ENCODE measurements at places on chromosomes 5 and 9. TPM values are rescaled to one million over a fixed set of nuclear protein-coding genes. Genes with fewer than 3 reads are reported as not detected.

GDNF gene
- total RNA-seq = 16.3 TPM

DIPK1B gene
- 18.3 TPM for total RNA-seq

- H3K4me3 ChIP-seq = no peak overlapping the region
- no peak for DNase-seq
- H3K4me1 ChIP-seq = peaks cover 10% of the 10 kb centered on the region
- peak overlapping the region; percentile 40 for H3K27ac ChIP-seq
These were observed 21.6 kb upstream of the GRPEL2 start for GRCh38 chr5:149323621-149324205.

DNA sequence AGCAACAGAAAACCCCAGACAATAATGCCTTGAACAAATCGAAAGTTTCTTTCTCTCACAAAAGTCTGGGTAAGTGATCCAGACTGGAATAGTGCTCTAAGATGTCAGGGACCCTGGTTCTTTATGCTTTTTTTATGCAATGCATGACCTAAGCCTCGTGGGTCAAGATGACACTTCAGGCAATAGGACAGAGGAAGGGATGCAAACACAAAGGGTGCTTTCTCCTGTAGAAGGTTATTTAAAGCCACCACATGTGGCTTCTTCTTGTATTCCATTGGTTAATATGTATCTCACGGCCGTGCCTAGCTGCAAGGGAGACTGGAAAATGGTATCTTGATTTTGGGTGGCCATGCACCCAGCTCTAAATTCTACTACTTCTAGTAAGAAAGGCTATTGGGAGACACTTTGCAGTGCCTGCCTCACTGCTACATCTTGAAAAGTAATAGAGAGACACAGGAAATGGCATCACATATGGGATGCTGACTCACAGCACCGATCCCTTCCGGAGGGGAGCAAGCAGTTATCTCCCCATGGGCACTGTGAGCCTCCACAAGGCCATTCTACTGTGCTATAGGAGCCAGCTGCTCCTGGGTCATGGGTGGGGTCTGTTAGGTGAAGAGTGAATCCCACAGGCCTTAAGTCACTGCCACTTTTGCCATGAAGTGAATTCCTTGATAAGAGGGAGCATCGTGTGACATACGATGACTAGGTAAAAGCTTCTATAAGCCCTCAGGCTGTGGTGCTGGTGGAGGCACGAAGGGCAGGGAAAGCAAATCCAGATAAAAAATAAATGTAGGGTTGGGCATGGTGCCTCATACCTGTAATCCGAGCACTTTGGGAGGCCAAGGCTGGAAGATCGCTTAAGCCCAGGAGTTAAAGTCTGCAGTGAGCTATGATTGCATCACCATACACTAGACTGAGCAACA lies 32.5 kb upstream of the RAB14 start:
- H3K36me3 ChIP-seq = no peaks in the 10 kb centered on the region
- H3K27ac ChIP-seq = no peak overlapping the region
- no peak for DNase-seq
- no peak overlapping the region for H3K4me3 ChIP-seq

- no peak for DNase-seq
- H3K27me3 ChIP-seq = no peaks in the 10 kb centered on the region
- peaks cover 64% of the 10 kb centered on the region for H3K36me3 ChIP-seq
- H3K27ac ChIP-seq = no peak overlapping the region
- H3K4me3 ChIP-seq = no peak overlapping the region
These were observed 15.3 kb downstream of the HSPA9 start for GRCh38 chr5:138559937-138560336.

GRCh38 chr5:4036861-4037260 lies 441.2 kb downstream of the IRX1 start:
- H3K36me3 ChIP-seq = no peaks in the 10 kb centered on the region
- no peak overlapping the region for H3K27ac ChIP-seq
- no peak overlapping the region for H3K4me3 ChIP-seq
- no peak for DNase-seq
- H3K27me3 ChIP-seq = no peaks in the 10 kb centered on the region
- no peaks in the 10 kb centered on the region for H3K4me1 ChIP-seq

DNA sequence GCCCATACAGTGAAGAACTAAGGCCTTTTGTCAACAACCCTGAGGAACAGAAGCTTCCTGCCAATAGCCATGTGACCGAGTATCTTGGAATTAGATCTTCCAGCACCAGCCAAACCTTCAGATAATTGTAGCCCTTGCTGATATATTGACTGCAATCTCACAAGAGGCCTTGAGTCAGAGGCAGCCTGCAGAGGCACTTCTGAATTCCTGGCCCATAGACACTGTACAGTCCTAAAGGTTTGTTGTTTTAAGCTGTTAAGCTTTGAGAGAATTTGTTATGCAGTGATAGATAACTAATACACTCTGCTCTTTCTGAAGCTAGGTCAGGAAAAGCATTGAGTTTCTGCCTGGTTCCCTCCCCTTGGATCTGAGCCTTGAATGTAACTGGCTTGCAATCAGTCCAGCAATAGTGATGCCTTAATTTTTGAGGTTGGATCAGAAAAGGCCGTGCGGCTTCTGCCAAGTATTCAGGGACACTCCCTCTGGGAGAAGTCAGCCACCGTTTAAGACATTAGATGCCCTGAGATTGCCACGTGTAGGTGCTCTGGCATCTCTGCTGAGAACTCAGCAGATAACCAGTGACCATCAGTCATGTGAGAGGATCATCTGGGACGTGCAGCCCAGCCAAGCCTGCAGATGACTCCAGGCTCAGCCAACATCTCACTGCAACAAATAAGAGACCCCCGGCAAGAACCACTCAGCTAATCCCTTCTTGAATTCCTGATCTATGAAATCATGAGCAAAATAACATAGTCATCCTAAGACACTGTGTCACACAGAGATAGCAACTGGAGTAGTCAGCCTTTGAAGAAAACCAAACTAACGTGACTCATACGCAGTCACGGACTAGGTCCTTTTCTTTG lies 126.8 kb upstream of the STC2 start:
- no peaks in the 10 kb centered on the region for H3K27me3 ChIP-seq
- DNase-seq = peak; percentile 84
- H3K27ac ChIP-seq = peak overlapping the region; percentile 80
- H3K36me3 ChIP-seq = no peaks in the 10 kb centered on the region
- no peak overlapping the region for H3K4me3 ChIP-seq

DNA sequence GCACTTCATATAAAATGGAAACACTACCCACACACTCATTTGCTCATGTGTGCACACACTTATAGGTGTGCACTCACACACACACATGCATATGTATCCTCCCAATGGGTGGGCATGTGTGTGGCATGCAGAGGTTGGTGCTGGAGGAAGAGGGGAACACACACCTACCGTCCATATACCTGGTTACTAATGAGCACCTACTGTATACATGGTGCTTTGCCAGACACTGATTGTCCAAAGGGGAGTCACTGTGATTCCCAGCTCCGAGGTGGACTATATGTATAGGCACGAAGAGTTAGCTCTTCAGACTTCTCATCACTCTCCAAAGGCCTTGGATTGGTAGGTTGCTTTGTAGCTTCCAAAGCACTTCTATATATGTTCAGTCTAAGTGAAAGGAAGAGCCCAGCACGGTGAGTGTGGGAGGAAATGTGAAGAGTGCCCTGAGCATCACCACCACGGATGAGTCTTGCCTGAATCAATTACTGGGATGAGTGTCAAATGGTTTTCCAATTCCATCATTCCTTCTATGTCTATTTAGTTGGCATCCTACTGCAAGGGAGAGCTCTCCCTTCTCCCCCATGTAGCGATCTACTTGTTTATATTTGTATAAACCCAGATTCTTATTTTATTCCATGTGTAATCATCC lies 12.6 kb upstream of the ERGIC1 start:
- H3K27me3 ChIP-seq = no peaks in the 10 kb centered on the region
- no peak for DNase-seq
- no peaks in the 10 kb centered on the region for H3K4me1 ChIP-seq
